RPMI8226 (cell line): ENCODE measurements at places on chromosomes 12 and 14.

- DNase-seq = no peak
Observed at GRCh38 chr12:25194722-25195055, 271 bp downstream of the DNAI7 start.

DNA sequence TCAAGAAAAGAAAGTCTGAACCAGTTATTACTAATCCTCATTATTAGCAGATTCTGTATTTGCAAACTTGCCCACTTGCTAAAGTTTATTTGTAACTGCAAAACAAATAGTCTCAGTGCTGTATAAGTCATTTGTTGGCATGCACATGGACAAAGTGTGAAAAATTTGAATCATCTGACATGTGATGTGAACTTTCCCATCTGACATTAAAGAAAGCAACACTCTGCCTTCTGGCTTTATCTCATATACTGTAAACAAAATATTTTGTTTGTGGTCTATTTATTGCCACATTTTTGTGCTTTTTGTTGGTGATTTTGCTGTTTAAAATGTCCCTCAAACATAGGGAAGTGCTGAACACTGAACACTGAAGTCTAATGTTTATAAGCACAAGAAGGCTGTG lies 513.8 kb downstream of the RPL10L start:
- DNase-seq = no peak

DNA sequence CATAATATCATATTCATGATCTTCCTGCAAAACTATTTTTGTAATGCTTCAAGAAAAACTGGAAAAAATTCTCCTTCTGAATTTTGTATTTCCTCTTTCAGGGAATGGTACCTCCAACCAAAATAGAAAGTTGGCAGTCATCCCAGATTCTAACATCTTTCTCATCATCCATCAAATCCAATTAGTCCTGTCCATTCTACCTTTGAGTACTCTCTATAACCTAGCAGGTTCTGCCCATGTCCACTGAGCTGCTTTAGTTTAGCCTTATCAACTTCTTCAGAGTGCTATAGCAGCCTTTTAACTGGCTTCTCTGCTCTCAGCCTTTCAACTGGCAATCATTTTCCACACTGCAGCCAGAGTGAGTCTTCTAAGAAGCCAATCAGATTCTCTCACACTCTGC lies 236.2 kb downstream of the AKAP6 start:
- no peak for DNase-seq

DNA sequence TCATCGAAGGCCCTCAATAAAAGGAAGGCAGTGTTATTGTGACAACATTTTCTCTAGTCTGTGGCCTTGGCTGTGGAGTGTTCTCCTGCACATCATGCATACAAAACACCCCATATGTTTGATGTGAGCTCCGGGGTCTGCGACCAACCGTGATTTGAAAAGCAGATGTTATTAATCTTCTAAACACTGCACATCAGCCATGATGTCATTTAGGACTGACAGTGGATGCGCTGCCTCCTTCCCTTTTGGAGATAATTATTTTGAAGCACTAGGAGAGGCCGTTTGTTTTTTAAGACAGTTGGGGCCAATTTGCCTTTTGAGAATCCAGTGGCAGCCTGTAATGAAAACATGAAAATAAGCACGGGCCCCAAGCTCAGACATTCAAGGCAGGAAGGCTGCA lies 1041.6 kb downstream of the BCL11B start:
- no peak for DNase-seq

GRCh38 chr12:55744340-55745030 lies 1.6 kb downstream of the GDF11 start:
- DNase-seq = no peak

DNA sequence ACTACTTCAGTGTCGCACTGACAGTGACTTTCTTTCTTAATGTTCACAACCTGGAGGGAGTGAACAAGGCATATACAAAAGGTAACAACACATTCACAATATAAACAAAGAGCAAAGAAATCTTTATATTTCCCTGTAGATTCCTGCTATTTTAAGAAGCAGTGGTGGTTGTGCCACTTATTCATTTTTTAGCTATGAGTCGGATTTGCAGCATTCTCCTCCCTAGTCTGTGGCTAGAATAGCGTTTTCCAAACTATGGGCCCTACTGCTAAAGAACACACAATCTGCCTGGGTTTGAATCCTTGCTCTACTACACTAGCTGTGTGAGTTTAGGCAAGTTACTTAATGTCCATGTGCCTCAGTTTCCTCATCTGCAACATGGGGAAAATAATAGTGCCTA lies 18.6 kb upstream of the MDM1 start:
- no peak for DNase-seq

GRCh38 chr14:19917955-19918518 lies 2.4 kb upstream of the OR4K5 start:
- no peak for DNase-seq

DNA sequence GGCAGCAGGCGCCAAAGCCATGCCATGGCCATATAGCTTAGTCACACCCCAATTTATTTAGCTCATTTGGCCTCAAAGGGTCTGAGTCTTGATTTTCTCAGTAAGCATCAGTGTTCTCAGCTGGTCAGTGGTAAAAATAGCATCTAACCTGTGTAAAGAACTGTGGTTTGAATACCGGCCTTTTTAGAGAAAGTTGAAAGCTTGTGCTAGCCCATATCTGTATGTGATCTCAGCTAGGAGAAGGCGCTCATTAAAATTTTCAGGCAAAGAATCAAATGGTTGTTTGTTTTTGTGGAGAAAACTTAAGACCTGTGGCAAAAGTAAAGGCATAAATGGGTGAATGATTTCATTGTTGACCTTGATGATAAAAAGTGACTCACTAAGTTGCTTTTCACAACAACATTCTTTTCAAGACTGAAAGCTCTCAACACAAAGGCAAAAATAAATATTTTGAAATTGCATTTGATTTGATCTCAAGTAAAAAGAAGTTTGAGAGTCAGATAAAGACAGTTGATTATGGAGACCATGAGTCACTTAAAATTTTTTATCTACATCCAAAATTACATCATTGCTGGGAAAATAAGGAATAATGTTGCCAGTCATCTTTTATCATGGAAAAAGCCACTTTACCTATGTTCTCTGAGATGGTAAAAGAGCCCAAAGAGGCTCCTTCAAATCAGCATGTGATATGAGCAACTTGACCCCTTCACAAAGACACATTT lies 128.5 kb upstream of the RGS6 start:
- no peak for DNase-seq

DNA sequence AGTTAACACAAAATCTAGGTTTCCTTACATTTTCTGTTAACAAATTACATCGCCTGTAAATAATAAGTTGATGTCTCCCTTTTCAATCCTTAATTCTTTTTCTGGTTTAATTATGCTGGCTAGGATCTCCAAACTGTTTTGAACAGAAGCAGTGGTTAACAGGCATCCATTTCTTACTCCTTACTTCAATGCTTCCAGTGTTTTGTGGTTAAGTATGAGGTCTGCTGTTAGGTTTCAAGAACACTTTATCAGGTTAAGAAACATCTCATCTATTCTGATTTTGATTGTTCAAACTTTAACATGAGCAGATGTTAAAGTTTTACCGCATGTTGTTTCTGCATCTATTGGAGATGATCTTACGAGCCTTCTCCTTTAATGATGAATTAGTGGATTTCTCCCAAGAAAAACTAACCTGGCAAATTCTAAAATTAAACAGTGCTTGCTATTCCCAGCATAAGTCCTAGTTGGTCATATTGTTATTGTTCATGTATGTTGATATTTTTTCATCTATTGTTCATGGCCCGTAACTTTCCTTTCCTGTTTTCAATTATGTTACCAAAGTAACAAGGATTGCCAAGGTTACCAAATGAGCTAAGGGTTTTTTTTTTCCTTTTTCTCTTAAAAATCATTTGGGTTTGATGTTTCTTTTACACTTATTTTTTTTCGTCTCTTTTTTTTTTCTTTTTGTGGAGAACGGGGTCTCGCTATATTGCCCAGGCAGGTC lies 33.4 kb downstream of the POLE start:
- no peak for DNase-seq

DNA sequence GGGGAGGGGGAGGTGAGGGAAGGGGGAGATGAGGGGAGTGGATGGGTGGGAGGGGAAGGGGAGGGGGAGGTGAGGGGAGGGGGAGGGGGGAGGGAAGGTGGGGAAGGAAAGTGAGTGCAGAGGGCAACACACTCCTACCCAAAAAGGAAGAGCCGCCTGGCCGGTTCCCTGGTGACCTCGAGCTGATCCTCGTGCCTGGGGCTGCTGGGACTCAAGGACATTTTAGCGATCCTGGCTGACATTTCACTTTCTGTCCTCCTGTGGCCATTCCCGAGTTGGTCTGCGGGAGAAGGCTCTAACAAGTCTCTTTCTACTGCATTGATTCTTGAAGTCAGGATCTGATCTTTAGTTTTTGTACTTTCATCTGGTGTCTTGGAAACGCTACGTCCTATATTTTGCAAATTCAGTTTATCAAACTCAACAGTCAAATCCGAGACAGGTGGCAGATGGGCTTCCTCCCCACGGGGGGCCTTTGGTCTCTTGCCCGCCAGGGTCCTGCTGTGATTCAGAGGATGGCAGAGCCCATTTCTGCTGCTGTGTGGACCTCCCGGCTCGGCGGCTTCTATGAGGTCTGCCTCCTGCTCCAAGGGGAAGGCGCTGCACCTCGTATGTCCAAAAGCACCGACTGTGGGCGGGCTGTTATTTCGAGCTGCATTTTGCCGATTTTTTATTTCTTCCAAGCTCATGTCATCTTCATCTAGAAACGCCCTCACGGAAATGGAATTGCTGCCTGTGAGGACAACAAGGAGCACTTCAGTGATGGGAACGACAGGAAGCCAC lies 19.1 kb downstream of the PGAM5 start:
- DNase-seq = no peak

DNA sequence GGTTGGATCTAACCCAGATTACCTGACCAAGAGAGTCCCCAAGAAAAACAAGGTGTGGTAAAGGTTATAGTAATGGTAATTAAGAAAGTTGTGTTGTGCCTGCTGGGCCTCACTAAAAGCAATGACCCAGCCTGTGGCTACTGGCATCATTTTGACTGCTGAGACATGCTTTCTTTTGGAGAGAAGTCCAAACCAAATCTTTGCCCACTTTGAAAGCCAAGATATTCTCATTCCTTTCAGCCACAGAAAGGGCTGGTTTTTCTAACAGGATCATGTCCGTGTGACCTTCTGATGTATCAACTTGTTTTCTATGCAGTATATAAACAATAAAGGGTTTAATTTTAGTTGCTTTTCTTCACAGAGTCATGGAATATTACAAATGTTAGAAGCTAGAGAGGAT lies 388.6 kb downstream of the RAD51B start:
- DNase-seq = no peak

DNA sequence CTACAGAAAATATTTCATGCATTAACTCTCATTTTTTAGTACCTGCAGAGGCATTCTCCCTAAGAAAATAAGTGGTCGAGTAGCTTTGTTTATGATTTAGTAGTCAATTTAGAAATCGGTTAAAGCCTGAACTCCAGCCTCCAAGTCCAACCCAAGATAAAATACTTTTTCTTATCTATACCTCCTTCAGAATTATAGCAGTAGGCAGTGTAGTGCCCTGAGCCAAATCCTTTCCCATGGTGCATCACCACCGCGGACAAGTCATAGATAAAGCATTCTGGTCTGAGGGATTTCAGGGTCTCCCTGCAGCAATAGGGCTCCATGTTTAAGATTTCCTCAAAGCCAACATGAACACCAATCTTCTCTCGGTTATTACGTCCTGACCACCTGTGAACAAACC lies 30.5 kb downstream of the USP44 start:
- no peak for DNase-seq

DNA sequence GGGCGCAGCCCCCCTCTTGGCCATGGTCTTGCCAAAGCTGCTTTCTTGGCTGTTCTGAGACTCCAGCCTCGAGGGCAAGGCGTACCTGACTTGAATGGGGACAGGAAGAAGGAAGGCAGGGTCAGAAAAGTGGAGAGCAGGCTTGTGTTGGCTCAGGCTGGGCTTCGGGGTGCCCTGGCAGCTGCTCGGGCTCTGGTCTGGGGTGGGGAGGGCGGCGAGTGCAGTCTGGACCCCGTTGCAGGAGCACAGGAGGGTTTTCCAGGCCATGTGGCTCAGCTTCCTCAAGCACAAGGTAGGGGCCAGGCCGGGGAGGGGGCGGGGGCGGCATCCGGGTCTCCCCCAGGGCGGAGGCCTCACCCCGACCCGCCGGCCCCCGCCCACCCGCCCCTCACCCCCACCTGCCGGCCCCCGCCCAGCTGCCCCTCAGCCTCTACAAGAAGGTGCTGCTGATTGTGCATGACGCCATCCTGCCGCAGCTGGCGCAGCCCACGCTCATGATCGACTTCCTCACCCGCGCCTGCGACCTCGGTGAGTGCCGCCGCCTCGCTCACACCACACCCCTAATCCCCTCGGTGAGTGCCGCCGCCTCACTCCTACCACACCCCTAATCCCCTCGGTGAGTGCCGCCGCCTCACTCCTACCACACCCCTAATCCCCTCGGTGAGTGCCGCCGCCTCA lies 4.2 kb downstream of the NOC4L start:
- DNase-seq = no peak

DNA sequence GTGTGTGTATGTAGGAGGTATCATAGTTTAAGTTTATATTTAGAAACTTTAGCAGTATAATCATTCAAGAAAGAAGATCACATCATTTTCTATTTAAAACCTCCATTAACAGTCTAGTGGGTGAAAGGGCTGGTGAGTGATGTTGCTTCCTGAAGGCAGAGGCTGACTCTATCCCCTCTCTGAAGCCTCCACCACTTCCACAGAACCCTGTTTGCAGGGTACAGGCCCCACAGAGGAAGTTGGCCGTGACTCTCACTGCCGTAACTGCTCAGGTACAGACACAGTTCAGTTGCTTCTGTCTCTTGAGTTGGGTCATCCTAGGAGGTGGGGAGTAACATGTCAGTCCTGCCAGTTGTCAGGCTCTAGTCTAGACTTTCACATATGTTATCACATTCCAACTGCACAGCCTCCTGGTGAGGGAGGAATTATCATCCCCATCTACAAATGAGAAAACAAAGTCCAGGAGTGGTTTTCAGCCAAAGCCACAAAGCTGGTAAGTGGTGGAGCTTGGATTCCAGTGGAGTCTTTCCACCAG lies 31.5 kb downstream of the CFL2 start:
- no peak for DNase-seq

- no peak for DNase-seq
Observed at GRCh38 chr14:23725980-23726710, 90.0 kb downstream of the DHRS2 start.

DNA sequence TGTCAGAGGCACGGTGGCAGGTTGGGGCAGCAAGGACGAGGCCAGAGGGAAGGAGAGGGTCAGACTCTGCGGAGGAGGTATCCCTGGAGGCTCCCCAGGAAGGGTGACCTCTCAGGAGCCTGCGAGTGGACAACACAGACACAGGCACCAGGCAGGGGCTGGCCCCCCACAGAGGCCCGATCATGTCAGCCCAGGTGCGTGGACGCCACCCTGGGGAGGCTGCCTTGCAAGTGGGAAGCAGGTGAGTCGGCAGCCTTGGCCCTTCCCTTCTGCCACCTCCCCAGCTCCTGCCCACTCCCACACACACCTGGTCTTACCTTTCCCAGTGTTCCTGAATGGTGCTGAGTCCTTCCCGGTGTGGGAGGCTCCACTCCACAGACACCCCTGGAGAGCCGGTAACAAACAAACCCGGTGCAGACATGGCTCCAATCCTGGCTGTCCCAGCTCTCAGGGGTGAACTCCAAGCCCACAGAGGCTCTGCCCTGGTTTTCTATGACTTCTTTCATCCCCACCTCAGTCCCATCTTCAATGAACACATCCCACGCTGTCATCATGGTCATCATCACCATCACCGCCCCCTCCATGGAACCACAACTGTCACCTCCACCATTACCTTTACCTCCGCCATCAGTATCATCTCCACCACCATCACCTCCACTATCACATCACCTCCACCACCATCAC lies 5.2 kb downstream of the ZBTB42 start:
- no peak for DNase-seq

GRCh38 chr12:69648476-69648875 lies 37.8 kb upstream of the LRRC10 start:
- DNase-seq = no peak

GRCh38 chr12:78028426-78028825 lies 197.7 kb downstream of the NAV3 start:
- no peak for DNase-seq
